NCI-H2107 (cell line): ENCODE measurements at places on chromosomes 5 and 9.

DNA sequence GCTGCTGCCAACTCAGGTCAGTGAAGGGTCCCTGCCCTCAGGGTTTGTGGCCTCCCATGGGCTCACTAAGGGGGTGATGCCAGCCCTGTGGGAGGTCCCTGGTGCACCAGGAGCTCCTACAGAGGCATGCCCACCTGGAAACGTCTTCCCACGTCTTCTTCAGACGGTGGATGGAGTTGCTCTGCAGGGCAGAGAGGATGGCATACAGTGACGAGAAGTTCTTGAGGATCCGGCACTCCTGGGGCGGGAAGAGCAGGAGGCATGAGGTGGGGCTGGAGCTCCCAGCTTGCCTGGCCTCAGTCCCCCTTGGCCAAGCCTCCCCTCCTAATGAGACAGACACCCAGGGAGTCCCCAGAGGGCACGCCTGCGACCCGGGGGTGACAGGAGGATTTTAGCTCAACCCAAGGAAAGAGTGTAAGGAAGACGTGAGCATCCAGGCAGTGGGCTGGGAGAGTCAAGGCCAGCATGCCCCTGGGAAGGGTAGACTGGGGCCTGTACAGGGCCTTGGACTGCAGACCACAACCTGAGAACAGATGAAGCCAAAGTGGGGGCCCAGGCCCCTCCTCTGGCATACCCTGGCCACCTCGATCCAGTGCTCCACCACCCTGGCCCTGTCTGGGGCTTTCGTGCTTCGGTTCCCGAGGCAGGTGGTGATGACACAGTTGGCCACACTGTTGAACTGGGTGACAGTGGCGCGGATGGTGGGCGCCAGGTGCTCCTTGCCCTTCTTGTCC is 14.4 kb downstream of the RALGDS start:
- no peak for DNase-seq

DNA sequence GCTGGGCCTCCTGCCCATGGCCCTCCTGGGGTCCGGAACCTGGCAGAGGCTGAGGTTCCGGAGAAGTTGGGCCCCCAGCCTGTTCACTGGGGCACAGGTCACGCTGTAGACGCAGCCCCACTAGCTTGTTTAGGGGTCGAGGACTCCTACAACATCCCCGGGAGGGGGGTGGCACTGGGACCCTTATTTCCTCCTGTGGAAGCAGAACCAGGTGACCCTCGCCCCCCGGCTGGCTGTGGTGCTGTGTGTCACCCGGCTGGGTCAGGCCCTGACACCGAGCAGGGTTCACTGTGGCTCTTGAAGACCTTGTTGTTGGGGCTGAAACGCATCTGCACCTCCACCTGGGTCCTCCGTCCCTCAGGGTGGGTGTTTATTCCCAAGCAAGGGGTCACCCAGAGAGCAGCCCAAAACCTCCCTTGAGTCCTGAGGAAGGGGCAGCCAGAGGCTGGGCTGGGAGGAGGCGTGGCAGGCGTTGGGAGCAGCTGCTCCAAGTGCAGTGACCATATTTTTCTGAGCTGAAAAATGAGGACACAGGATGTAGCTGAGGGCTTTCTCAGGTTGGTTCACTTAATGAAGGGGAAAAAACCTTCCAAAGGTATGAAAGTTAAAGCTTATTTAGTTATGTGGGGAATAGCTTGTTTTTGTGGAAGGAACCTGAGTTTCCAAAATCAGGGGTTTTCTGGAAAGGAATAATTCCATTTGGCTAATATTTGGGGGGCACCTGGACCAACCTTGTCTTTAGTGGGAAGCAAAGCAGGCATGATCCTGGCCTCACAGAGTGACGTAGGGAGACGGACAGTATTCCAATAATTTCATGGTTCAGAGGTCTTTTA is 164.7 kb upstream of the IER5L start:
- no peak for DNase-seq

- no peak for DNase-seq
These were observed 216.0 kb downstream of the KDM4C start for GRCh38 chr9:6973762-6974161.

GRCh38 chr5:59800347-59800893 is 93.1 kb downstream of the PDE4D start:
- DNase-seq: no peak

GRCh38 chr5:122101636-122102285 is 23.7 kb upstream of the LOX start:
- no peak for DNase-seq

GRCh38 chr9:3458806-3459475 is 66.9 kb downstream of the RFX3 start:
- no peak for DNase-seq

DNA sequence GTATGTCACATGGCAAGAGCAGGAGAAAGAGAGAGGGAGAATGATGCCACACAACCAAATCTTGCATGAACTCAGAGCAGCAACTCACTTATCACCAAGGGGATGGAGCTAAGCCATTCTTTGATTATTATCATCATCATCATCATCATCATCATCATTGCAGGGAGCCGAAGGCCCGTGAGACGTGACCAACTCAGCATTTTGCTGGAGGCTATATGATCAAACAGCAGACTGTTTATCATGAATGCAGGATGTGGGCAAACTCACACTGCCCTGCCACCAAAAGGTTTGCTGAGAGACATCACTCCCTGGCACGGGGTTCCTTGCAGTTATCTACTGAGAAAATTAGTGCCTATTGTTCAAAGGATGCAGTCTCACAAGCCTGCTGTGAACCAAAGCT is 8.6 kb upstream of the ZNF169 start:
- DNase-seq: no peak

GRCh38 chr5:175246242-175246888 is 197.6 kb downstream of the DRD1 start:
- no peak for DNase-seq

GRCh38 chr5:175688352-175689146 is 30.7 kb downstream of the HRH2 start:
- DNase-seq: no peak

GRCh38 chr5:42520957-42521356 is 97.7 kb downstream of the GHR start:
- no peak for DNase-seq

- no peak for DNase-seq
These were observed at the start of gene PPP1R26 for GRCh38 chr9:135479469-135480052. Gene PPP1R26 (plus strand): TSS chr9:135479782. CDS start chr9:135484511, 4,729 bp downstream.

GRCh38 chr9:295576-295975 is 80.9 kb downstream of the DOCK8 start:
- no peak for DNase-seq

DNA sequence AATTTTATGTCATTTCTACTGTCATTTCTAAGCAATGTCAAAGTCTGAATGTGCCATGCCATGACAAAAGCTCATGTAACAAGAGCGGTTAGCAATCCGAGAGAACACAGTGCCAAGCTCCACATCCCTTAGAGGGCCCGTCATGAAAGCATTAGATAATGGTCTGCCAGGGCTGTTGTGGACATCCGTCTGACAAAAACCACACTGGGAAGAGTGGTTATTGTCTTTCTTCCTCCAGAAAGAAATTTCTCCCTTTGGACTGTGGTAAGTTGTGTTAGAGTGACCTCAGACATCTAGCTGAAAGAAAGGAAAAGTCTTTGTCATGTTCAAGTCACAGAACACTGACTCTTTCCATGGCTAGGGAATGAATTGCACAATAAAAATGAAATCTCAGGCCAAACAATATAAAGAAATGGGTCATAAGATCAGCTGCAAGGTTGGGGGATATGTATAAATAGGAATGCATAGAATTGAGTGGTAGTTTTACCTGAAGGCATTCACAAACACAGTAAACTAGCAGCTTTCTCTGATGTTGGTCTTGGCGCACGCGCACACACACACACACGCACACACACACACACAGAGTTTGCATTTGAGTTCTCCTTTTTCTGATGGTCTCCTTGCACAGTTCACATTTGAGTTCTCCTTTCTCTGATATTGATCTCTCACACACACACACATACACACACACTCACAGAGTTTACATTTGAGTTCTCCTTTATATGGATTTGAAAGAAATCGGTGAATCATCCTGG is 5.3 kb downstream of the SLC1A3 start:
- no peak for DNase-seq

GRCh38 chr9:136225366-136225747 is 20.3 kb downstream of the QSOX2 start:
- DNase-seq: no peak

GRCh38 chr5:32083981-32084430 is 90.1 kb downstream of the GOLPH3 start:
- DNase-seq: no peak

DNA sequence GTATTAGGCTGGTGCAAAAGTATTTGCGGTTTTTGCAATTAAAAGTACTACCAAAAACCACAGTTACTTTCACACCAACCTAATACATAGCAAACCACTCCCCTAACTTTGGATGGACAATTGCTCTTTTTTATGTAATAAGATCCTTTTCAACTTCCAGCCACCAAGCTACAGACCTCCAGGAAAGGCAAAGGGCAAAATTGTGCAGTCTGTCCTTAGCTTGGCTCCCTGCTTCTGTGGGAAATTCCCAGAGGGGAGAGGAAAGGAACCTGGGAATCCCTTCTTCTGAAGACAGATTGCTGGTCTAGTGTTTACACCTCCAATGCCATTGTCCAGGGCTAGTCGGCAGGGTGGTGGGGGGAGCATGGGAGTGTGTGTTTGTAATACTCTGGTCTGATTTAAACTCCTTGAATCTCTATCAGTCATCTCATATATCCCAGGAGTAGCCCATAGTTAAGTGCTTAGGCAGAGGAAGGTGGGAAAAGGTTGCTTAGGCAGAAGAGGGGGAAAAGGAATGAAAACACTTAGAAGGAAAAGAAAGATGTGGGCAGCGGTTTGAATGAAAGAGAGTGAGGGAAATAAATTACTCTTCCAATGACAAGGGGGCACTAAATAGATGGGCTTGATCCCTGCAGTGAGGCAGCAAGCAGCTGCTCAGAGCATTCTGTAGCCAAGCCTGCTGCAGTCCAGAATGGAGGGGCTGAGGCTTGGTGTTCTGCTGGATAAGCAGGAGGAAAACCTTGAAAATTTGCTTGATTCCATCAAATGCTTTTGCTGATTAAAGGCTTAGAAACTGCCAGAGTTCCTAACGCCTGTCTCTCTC is 86.9 kb upstream of the MAP1B start:
- DNase-seq: no peak

GRCh38 chr5:89572696-89573095 is 689.7 kb upstream of the MEF2C start:
- DNase-seq: no peak

GRCh38 chr9:87527211-87527916 is 29.7 kb downstream of the DAPK1 start:
- no peak for DNase-seq

GRCh38 chr5:90174236-90174635 is 235.3 kb downstream of the CETN3 start:
- no peak for DNase-seq

- no peak for DNase-seq
These were observed 313.2 kb downstream of the TRIM32 start for GRCh38 chr9:117000196-117000723.

DNA sequence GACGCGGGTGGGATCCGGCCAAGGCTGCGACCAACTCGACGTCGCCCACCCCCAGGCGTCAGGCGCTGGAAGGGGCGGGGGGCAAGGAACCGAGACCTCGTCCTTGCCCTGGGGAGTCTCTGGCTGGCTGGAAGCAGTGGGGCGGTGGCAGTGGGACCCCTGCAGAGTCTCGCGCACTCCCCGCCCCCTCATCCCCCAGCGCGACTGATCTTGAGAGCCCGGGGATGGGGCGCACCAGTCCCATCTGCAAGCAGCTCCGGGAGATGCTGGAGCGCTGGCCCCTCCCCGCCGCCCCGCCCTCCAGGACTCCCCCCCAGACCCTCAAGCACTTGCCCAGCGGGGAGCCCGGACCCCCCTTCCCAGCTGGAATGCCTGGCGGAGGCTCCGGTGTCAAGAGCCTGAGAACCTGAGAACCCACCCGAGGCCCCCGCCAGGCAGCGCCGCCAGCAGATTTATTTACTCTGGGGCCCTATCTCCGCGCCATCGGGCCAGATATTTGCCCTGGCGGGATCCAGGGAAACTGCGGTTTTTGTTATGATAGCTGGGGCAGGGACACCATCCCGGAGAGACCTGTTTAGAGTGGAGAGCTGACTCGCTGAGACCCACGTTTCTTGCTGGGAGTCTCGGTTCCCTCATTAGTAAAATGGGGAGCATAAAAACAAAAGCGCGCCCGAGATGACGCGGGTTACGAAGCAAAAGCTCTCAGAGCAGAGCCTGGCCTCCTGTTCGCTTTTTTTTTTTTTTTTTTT is 1.2 kb downstream of the PRRT1B start:
- no peak for DNase-seq

GRCh38 chr9:123425261-123425821 is 69.3 kb downstream of the CRB2 start:
- DNase-seq: no peak

DNA sequence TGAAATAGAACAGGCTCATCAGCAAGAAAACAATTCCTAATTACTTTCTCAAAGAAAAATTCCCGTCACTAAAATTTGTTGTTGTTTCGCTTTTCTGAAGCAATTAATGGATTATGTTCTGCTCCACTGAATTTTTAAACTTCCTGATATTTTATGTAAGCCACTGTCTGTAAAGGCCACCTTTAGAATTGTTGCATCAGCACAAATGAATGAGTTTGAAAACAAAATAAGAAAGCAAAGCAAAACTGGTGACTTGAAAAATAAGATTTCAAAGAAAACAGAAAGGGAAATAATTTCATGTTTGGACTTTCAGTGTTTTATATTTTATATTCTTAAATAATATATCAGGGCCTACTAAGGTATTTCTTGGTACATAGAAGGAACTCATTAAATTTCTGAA is 636.3 kb upstream of the TYRP1 start:
- DNase-seq: no peak

GRCh38 chr9:125674981-125675973 is 31.7 kb downstream of the MAPKAP1 start:
- DNase-seq: no peak

DNA sequence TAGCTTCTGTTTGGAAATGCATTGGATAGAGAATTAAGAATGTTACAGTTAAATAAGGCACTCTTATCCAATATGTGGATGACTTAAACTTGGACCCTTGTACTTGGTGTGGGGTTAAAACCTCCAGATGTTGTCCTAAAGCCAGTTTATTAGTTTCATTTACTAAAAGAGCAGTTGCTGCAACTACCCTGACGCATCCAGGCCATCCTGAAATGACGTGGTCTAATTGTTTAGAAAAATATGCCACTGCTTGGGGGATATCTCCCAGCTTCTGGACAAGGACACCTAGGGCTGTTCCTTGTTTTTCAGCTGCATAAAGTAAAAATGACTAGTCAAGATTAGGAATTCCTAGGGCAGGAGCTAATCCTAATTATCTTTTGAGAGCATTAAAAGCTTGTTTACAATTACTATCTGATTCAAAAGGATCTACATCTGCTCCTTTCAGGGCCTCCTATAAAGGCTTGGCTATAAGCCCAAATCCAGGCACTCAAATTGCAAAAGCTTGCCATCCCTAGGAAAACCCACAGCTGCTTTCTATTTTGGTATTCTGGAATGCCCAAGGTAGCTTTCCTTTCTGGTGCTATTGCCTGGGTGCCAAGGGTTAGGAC is 45.7 kb upstream of the SLCO4C1 start:
- no peak for DNase-seq

- no peak for DNase-seq
These were observed 899.9 kb downstream of the TAF11L14 start for GRCh38 chr5:18534119-18534518.

DNA sequence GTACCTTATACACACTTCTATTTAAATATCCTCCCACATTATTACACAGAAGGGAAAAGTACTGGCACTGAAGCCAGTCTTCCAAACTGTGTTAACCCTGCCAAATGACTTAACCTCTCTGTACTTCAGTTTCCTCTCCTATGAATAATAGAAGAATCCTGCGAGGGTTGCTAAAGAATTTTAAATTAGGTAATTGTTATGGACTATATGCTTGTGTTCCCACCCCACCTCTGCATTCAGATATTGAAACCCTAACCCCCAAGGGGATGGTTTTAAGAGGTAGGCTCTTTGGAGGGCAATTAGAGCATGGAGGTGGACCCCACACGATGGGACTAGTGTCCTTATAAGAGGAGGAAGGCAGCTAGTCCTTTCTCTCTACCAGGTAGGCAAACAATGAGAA is 72.7 kb downstream of the TTLL11 start:
- DNase-seq: no peak
